Hematopoietic multipotent progenitor cell (in vitro differentiated cells): ENCODE measurements at places on chromosomes 7 and 10.

DNA sequence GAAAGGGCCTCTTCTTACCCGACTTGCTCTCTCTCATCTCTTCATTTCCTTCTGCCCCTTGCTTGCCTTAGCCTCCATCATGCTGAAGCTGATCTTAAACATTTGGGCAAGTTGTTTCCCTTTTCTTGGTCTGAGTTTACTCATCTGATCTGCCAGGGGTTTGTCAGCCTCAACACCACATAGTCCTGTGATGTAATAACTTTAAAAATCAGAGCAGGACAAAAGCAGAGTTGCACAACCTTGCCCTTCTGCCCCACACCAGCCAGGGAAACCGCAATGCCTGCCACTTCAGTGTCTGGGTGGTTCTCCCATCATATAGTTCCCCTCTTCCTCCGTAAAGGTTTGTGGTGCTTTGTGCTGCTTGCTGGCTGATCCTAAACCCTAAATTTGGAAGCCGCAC, 9.9 kb upstream of the LIPM start:
- DNase-seq, result peak; percentile 20

DNA sequence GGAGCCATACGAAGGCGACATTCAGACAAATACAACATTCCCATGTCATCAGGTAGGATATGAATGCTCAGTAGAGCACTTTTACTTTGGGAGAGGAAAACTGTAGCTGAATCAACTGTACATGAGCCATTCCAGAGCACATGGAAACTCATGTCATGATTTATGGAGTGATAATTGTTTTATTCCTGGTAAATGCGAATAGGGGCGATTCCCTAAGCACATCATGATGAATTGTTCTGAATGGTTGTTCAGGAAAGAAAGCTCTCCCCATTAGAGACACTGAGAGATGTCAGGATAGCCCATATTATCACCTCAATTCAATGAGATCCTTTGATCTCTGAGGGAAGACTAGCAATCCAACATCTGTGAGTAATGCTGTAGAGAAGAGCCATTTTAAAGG, 243.6 kb downstream of the FOXP2 start:
- DNase-seq, result no peak

GRCh38 chr10:97490592-97490991, 7.6 kb downstream of the MMS19 start:
- no peak for DNase-seq

DNA sequence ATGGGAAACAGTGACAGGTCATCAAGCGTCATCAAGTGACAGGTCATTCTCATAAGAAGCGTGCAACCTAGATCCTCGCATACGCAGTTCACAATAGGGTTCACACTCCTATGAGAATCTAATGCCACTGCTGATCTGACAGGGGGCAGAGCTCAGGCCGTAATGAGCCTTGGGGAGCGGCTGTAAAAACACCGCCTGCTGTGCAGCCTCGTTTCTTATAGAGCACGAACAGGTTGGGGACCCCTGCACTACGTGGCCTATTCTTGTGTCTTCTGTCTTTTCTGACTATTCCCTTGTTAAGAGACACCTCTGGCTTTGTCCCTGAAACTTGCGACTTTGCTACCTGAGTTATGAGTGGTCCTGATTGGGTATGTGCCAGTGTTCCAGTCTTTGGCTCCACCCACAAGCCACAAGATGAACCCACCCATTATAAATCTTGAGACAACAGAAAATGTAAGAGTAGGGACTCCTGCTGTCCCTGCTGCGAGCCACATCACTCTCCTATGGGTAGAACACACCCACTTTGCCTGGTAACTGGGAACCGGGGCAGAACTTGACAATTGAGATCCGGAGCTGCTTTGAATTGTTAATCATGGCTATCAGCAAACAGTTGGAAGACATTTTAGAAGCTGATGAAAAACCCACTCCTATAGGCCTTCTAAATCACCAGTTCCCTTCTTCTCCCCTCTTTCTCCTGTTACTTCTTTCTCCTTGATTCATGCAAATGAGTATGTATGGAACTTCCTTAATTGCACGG, 55.8 kb upstream of the EXOC4 start:
- no peak for DNase-seq

DNA sequence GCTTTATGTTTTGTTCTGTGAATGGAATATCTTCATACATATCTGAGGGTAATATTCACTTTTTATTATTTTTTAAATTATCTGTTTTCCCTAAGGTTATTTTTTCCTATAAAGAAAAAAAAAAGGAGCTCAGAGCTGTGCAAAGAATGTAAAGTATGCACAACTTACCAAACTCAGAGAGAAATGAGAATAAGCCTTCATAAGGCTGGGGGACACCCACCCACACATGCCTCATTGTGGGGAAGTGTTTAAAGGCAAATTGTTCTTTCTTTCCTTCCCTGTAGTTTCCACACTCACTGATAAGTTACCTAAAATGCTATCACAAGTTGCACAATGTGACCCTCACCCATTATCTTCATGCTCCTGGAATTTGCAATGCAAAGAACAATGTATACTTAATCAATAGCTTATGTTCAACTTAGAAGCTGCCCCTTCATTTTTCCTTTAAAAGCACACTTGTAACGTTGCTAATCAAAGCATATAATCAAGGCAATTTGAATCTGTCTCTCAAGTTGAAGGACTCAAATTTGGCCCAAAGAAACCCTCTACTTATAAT, 108.1 kb downstream of the GNAT3 start:
- no peak for DNase-seq

- DNase-seq, result peak; percentile 74
These were observed 125.0 kb downstream of the FAM53B start for GRCh38 chr10:124619195-124619594.
